H1 (cell line): ENCODE measurements at places on chromosomes 2 and 18. TPM values are rescaled to one million over a fixed set of nuclear protein-coding genes. Genes with fewer than 3 reads are reported as not detected.

GAL3ST2 gene
- total RNA-seq, result not detected in 2 replicates

TACR1 gene
- total RNA-seq, result 0.19 and 0.37 TPM in 2 replicates

CRYGD gene
- 0.98 and 2.9 TPM in 2 replicates for total RNA-seq

AGAP1 gene
- total RNA-seq, result 39.4 and 40.5 TPM in 2 replicates

GRHL1 gene
- total RNA-seq, result 2.8 and 3.6 TPM in 2 replicates

MAP2 gene
- total RNA-seq, result 4.6 and 5.9 TPM in 2 replicates

ALK gene
- 0.09 and 0.10 TPM in 2 replicates for total RNA-seq

MSH6 gene
- total RNA-seq, result 289 and 301 TPM in 2 replicates

C1QL2 gene
- 0.88 and 1.1 TPM in 2 replicates for total RNA-seq

SLC9A2 gene
- total RNA-seq, result 0.13 and 0.15 TPM in 2 replicates

IAH1 gene
- 15.1 and 19.8 TPM in 2 replicates for total RNA-seq

G6PC2 gene
- total RNA-seq, result not detected in 2 replicates

NEU2 gene
- total RNA-seq, result not detected in 2 replicates

TSGA10 gene
- 5.7 and 7.4 TPM in 2 replicates for total RNA-seq

BMP10 gene
- not detected in 2 replicates for total RNA-seq

CD8A gene
- 0.39 and 0.48 TPM in 2 replicates for total RNA-seq

NETO1 gene
- 19.3 and 22.3 TPM in 2 replicates for total RNA-seq

NT5DC4 gene
- total RNA-seq, result not detected in 2 replicates

TLX2 gene
- 0.15 and 0.17 TPM in 2 replicates for total RNA-seq

MERTK gene
- total RNA-seq, result 6.1 and 7.0 TPM in 2 replicates

SIX2 gene
- total RNA-seq, result 0.84 and 1.0 TPM in 2 replicates

ARHGEF4 gene
- total RNA-seq, result 13.3 and 14.6 TPM in 2 replicates

FSHR gene
- not detected in 2 replicates for total RNA-seq

IL1R2 gene
- not detected in 2 replicates for total RNA-seq

IL36B gene
- total RNA-seq, result not detected in 2 replicates

SPATA3 gene
- total RNA-seq, result not detected in 2 replicates

CD226 gene
- total RNA-seq, result not detected in 2 replicates

CDH2 gene
- 53.8 and 56.5 TPM in 2 replicates for total RNA-seq

ACVR1C gene
- 0.40 and 0.52 TPM in 2 replicates for total RNA-seq

CTDSP1 gene
- 20.3 and 20.9 TPM in 2 replicates for total RNA-seq

TWIST2 gene
- 2.1 and 2.6 TPM in 2 replicates for total RNA-seq

TTR gene
- not detected in 2 replicates for total RNA-seq

C18orf63 gene
- total RNA-seq, result not detected in 2 replicates

SNTG2 gene
- 14.3 and 18.1 TPM in 2 replicates for total RNA-seq

C18orf32 gene
- 20.1 and 22.9 TPM in 2 replicates for total RNA-seq

SKOR2 gene
- 0.11 and 0.21 TPM in 2 replicates for total RNA-seq

LRRTM4 gene
- total RNA-seq, result 8.1 and 9.5 TPM in 2 replicates

CYRIA gene
- 8.2 and 9.8 TPM in 2 replicates for total RNA-seq

PER2 gene
- 5.5 TPM in 2 replicates for total RNA-seq

PLCL1 gene
- not detected in 2 replicates for total RNA-seq

ABCG5 gene
- not detected in 2 replicates for total RNA-seq

MBD5 gene
- 29.4 and 29.6 TPM in 2 replicates for total RNA-seq
